ENCODE measurements at places on chromosomes 7 and 10. TPM values are rescaled to one million over a fixed set of nuclear protein-coding genes. Genes with fewer than 3 reads are reported as not detected.

Gene SEC31B
- 202 TPM for total RNA-seq

Gene VSIR
- total RNA-seq, result 120 TPM

Gene CEP55
- total RNA-seq, result 92.3 TPM

Gene MRC1
- total RNA-seq, result not detected

Gene INA
- 0.10 TPM for total RNA-seq

Gene TRPV6
- total RNA-seq, result 0.07 TPM

Gene GLRX3
- 78.7 TPM for total RNA-seq

Gene TLL2
- 0.17 TPM for total RNA-seq

Gene HMX3
- not detected for total RNA-seq

Gene PRF1
- 116 TPM for total RNA-seq

Gene NUTM2E
- total RNA-seq, result 0.92 TPM

Gene VTI1A
- total RNA-seq, result 41.5 TPM

Gene SPDYE6
- not detected for total RNA-seq

Gene UCMA
- total RNA-seq, result not detected

Gene AGAP5
- 10.2 TPM for total RNA-seq

Gene AGMO
- not detected for total RNA-seq

Gene C7orf57
- total RNA-seq, result 0.21 TPM
